Stimulated activated CD4-positive, alpha-beta T cell treated with anti-CD3 and anti-CD28 coated beads, Interleukin-15, amount 100 ng/mL, for 1 hour (primary cell): ENCODE measurements at places on chromosomes 6 and 20.

GRCh38 chr20:46023999-46024398 is 5.0 kb upstream of the SLC12A5 start:
- DNase-seq: no peak

- no peak for DNase-seq
Observed at GRCh38 chr6:122861594-122861993, 72.5 kb downstream of the SMPDL3A start.

DNA sequence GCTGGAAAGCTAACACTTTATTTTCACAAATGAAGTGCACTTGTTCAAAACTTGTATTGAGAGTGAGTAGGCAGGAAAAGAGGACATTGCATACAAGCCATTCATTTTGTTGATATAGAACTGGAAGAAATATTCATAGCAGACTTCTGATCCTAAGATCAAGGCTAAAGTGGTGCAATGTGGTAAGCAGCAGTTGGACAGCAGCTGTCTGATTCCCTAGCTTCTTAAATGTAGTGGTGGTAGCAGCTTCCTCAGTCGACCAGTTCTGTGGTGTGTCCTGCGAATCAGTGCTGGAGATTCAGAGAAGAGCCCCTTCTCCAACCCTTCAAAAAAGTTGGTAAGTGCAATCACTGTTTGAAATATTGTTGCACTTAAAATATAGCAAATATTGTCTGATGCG is 281.7 kb upstream of the GJE1 start:
- DNase-seq: no peak

DNA sequence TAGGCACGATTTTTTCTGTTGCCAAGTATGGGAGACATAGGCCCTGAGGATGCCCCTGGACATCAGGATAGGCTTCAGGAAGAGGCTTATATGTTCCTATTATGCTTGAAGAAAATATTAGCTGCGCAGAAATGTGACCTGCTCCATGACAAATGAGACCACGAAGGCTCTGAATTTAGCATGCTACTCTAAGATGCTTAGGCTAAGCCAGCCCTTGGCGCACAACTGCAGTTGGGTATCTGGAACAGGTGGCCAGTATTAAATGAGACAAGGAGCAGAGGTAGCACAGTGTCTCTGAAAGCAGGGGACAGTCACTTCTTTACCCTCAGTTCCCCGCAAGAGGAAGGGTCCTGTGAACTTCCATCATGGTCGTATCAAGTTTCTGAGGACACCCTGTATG is 90.0 kb downstream of the RREB1 start:
- DNase-seq: no peak

- no peak for DNase-seq
Observed at GRCh38 chr6:72461144-72461543, 160.7 kb upstream of the KCNQ5 start.

- DNase-seq: no peak
Observed at GRCh38 chr6:10404799-10405512, 9.9 kb downstream of the TFAP2A start.

DNA sequence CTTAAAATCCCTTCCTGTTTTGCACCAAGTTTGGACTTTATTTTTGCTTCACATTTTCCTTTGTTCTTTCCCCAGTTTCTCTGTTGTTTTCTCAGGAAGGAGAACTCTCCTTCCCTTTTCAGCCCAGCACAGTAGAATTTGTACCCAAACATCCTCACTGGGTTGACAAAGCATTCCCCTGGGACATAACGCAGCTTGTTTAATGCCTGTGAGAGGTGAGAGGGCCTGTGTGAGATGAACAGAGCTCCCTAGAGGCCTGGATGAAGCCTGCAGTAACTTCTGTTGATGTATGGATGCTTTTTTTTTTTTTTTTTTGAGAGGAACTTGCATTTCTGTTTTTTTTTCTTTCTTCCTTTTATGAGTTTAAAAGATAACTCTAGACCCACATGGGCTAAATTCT is 104.9 kb upstream of the SLC22A23 start:
- no peak for DNase-seq

DNA sequence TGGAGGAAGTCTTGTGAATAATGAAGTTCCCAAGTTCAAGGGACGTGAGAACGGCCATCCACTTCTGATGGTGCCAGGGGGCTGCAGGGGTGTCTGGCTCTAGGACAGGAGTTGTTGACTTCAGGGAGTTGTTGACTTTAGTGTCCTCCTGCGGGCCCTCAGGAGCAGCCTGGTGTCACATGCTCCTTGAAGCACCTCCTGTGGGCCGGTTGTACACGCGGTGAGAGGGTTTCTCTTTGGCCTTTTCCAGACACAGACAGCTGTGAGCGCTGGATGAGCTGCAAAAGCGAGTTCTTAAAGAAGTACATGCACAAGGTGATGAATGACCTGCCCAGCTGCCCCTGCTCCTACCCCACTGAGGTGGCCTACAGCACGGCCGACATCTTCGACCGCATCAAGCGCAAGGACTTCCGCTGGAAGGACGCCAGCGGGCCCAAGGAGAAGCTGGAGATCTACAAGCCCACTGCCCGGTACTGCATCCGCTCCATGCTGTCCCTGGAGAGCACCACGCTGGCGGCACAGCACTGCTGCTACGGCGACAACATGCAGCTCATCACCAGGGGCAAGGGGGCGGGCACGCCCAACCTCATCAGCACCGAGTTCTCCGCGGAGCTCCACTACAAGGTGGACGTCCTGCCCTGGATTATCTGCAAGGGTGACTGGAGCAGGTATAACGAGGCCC is 77.8 kb downstream of the ISM1 start:
- no peak for DNase-seq

GRCh38 chr6:35093118-35093445 is 48.1 kb downstream of the TCP11 start:
- no peak for DNase-seq

DNA sequence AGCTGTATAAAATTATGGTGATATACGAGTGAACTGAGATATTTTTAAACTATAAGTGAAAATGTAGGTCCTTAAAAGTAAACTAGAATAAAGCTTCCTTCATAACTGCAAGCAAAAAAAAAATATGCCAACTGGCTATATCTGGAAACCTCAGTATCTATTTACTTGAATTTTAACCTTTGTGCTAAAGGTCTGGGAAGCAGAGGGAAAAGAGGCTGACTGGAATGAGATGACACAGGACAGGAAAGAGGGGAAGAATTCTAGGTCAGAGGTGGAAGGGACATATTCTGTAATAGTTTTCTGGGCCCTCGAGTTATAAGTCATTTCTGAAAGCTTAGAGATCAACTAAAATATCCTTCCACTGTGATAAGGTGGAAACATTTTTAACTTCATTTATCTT is 46.8 kb downstream of the AIG1 start:
- DNase-seq: no peak

- no peak for DNase-seq
Observed at GRCh38 chr6:118588626-118589025, 40.5 kb downstream of the PLN start.

GRCh38 chr6:3625149-3625979 is 126.1 kb downstream of the PXDC1 start:
- no peak for DNase-seq

DNA sequence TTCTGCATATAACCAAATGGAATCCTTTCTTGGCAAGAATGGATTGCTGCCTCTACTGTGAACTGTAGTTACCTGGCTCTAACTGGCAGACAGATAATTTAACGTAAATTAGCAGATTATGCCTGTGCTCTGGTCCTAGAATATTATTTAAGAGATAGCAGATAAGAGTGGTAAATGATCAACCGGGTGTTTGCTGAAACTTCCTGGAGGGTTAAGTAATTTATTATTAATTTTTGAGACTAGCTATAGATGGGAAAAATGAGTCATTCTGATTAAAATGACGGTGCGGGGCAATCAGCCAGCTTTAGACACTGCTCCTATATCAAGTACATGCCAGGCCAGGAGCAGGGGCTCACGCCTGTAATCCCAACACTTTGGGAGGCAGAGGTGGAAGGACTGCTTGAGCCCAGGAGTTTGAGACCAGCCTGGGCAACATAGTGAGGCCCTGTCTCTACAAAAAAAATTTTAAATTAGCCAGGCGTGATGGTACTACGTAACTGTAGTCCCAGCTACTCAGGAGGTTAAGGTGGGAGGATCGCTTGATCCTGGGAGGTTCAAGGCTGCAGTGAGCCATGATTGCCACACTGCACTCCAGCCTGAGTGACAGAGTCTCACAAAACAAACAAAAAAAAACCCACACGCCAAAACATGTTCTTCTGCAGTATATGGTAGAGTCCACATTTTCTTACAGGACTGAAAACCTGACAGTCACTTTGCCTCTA is 22.6 kb downstream of the B4GALT5 start:
- no peak for DNase-seq

DNA sequence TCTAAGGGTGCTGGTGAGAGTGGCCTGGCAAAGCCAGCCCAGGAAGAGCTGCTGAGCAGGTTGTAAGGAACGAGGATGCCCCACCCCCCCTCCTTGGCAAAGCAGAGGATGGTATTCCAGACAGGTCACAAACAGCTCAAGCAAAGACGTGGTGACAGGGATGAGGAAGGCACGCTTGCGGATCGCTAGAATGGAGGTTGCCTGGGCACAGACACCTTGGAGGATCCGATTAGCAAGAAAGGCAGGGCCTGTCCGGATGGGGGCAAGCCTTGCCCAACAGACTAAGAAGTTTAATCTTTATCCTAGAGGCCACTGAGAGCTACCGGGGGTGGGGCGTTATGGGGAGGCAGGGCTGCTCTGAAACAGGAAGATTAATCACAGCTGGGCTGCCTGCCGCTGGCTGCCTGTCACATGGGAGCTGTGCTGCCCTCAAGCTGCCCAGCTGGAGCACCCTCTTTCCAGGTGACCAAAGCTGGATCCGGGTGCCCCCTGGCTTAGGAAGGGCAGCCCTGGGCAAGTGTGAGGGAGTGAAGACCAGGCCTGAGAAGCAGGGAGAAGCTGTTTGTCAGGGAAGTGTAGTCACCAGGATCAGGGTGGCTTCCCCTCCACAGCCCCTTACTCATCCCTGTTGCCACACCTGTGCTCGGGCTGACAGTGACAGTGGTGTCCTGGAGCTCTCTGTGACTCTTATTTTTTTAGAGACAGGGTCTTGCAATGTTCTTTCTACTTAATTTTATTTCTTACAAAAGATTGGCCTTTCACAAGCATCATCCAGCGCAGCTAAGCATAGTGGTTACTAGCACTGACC is 9.1 kb upstream of the MAPK13 start:
- DNase-seq: no peak

GRCh38 chr6:15507221-15507620 is 155.6 kb downstream of the DTNBP1 start:
- no peak for DNase-seq

GRCh38 chr6:24480705-24481104 is 8.7 kb downstream of the GPLD1 start:
- DNase-seq: no peak

GRCh38 chr6:107545763-107546162 is 55.8 kb downstream of the SOBP start:
- DNase-seq: no peak

GRCh38 chr6:37160922-37161778 is 8.8 kb upstream of the PIM1 start:
- DNase-seq: no peak

- no peak for DNase-seq
Observed at GRCh38 chr6:163113358-163113962, 301.1 kb upstream of the QKI start.

DNA sequence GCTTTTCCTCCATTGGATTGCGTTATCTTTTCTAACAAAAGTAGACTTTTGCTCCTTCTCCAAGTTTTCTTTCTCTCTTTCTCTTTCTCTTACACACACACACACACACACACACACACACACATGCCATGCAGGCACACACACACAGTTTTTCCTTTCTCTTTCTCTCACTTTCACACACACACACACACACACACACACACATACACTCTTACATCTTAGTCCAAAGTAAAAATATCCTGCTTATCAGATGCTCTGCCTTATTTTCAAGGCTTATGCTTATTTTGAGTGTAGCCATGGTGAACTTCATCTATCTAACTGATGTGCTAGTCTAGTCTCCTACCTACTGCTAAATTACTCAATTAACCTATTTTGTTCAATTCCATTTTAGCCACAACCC is 34.4 kb upstream of the RAB23 start:
- no peak for DNase-seq

- no peak for DNase-seq
Observed at GRCh38 chr6:81625216-81625615, 127.3 kb downstream of the TENT5A start.

- DNase-seq: no peak
Observed at GRCh38 chr6:137853569-137854213, 13.4 kb upstream of the TNFAIP3 start.

- no peak for DNase-seq
Observed at GRCh38 chr20:24149881-24150307, 161.3 kb upstream of the GGTLC1 start.

DNA sequence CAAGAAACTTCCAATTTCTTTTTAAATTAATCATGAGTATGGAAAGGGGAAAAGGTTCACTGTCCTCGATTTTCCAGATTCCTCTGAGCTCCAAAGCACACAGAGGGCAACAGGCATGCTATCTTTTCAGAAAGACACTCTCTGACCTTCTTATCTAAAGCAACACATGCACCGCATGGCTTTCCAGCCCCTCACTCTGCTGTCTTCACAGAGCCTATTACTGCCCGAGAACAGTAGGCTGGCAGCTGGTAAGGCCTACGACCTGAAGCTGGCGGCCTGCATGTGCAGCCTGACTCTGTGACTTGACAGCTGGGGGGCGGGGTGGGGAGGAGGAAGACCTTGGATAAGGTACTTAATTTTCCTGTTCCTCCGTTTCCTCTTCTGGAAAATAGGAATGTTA is 86.3 kb downstream of the ELOVL4 start:
- no peak for DNase-seq

DNA sequence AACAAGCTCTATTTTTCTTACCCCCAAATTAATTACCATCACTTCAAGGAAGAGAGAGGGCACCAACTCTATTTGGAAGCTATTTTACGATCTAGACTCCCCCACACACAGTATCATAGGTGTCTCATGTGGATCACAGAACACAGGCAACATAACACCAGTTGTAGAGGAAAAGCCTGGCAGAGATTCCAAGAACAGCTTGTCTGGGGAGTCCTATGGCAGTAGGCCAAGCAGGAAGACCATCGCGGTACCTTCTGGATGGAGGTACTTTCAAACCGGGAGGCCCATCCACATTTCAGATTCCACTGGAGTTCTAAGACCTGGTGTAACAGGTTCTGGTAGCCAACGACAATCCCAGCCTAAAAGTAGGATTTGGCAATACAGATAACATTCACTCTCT is 37.6 kb upstream of the SPDEF start:
- DNase-seq: no peak

DNA sequence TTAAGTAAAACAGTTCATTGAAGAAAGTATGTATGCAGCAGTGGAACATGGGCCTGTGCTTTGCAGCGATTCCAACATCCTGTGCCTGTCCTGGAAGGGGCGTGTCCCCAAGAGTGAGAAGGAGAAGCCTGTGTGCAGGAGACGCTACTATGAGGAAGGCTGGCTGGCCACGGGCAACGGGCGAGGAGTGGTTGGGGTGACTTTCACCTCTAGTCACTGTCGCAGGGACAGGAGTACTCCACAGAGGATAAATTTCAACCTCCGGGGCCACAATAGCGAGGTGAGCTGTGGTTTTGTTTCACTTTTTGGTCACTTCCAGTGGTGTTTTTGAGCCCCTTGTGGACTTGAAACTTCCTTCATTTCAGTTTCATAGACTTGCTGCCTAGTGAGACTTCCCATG is 1.7 kb downstream of the TULP4 start:
- no peak for DNase-seq
